ENCODE measurements at places on chromosomes 7 and 10.

DNA sequence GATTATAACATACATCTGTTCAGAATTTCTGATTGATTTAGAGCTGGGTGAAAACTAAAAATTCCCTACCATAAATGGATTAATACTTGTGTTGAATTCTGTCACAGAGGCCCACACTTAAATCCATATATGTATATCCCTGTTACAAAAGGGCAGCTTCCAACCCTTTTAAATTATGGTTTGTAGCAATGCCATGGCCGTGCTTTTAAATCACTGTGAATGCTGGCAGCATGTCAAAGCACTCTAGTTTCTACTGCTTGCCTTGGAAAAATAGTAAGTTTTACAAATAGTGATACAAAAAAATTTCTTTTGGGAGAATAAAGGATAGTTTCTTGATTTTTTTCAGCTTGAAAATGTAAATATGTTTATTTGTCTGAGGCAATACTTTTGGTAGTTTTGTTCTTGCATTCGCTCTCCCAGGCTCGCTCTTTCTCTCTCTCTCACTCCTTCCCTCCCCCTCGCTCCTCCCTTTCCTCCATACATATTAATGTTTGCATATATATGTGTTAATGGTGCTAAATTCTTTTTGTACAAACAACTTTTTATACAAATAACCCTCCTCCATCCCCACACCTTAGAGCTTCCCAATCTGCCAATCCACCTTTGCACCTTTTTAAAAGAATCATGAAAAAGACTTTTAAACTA, 29.8 kb downstream of the TES start:
- DNase-seq, result no peak

GRCh38 chr10:110423650-110424049, 74.1 kb upstream of the DUSP5 start:
- DNase-seq, result no peak

DNA sequence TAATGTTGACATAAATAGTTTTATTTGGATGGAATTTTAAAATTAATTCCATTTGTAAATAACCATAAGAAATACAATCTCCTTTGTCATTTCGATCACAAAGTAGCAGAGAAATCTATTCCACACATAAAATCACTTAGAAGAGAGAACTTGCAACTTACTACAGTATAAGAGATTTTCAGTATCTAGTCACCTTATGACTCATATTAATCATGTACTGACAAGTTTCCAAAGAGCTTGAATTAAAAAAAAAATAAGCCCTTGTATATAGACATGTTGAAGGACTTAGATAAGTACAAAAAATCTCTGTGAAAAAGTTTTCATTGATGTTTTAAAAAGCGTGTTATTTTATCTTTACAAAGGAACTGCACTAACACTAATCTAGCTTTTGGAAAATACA, 207.1 kb upstream of the ETV1 start:
- no peak for DNase-seq

GRCh38 chr7:68544851-68545250, 1053.4 kb upstream of the AUTS2 start:
- DNase-seq, result no peak
